Activated T-helper 1 cell treated with anti-CD3 and anti-CD28 coated beads, Interleukin-2, amount 50 U/mL, for 16 hours (primary cell): ENCODE measurements at places on chromosomes 3 and 15.
A peak's percentile ranks its signal among the peaks of the same experiment; 100 is the strongest.

GRCh38 chr15:25545889-25546288 is 107.1 kb upstream of the UBE3A start:
- no peak for DNase-seq

GRCh38 chr3:54917862-54918261 is 10.0 kb downstream of the LRTM1 start:
- DNase-seq = no peak

DNA sequence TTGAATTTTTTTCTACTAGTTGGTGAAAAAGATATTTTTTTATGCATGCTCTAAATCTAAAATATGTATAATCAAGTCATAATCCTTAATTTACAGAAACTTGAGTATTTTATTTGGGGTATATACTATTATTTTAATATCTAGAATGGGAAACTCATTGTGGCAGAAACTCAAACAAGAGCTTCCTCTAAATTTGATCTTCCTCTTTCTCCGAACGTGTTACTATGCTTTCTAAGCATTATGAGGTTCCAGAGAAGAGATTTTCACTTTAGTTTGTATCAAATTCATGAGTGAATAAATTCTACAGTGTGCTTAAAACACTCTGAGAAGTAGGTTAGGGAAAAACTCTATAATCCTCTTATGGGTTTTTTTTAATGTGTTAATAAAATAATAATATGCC is 173.1 kb downstream of the POTEB3 start:
- no peak for DNase-seq

DNA sequence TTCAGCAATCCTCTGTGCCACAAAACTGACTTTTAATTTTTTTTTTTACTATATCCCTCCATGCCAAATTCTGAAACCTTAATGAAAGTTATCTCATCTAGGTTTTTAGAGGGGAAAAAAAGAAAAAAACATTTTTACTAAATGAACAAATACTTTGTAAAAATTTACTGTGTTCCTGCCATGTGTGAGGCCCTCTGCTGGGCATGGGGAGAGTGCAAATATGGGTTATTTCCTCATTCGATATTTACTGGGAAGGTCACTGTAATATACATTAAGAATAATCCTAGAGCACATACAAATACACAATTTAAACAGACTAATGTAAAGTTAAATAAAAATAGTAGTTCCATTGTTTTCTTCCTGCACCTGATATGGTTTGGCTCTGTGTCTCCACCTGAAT is 215.0 kb downstream of the GRM7 start:
- DNase-seq = no peak

DNA sequence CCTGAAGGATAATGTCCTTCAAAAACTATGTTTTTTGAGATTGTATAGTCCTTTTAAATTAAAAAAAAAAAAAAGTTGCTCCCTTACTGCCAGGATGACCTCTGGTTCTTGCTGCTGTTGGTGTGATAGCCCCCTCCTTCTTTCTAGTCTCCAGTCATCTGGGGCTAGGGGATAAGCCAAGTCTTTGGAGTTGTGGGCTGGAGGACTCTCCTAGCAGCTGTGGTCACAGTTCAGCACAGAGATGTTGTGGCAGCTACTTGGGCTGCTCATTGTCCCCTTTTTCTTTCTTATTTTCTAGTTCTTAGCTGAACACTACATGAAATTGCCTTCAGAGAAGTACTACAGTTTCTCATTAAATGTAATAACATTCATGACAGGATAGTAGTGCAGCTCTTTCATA is 39.2 kb upstream of the APH1B start:
- DNase-seq = no peak

- peak; percentile 58 for DNase-seq
These were observed 42.5 kb downstream of the TPRA1 start for GRCh38 chr3:127547761-127548605.

DNA sequence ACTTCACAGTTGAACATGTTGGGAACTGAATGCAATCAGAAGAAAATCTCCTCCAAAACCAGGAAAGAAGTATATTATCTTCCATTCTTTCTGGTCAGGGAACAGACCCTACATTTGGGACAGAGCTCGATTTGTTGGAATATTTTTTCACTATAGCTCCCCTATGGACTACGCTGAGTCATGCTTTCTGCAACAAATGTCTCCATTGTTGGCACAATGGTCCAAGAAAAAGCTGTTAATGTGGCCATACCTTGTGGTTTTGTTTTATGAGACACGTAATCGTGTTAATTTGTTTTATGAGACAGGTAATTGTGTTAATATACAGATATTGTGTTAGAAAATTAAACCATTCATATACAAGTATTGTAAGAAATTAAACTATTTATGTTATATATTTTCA is 101.4 kb downstream of the TGFBR2 start:
- DNase-seq = no peak

- DNase-seq = no peak
These were observed 207.0 kb downstream of the DIPK2A start for GRCh38 chr3:144178607-144179006.

- DNase-seq = no peak
These were observed 16.4 kb downstream of the PIK3CB start for GRCh38 chr3:138818185-138818860.

DNA sequence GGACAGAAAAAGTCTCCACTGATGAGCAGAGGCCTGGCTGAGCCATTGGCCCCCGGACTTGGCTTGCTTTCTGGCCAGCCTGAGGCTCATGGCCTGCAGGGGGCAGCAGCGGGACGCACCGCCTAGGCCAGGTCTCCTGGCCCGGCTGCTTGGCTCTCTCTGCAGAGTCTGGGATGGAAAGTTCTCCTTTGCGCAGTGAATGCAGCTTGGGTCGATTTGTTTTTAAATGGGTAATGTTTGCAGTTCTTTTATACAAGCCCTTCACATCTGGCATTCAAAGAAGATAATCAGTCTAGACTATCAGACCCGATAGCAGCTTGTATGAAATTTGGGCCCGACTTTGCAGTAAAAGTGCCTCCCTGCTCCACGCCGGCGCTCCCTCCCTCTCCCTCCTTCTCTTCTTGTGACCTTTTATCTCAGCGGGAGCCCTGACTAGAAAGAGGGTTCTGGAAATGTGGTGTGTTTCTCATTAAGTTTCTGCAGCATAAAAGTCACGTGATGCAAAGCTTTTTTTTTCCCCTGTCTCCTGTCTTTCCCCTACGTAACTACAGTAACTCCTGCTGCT is 59.9 kb downstream of the ZNF621 start:
- DNase-seq = peak; percentile 46

- DNase-seq = no peak
These were observed 332.2 kb upstream of the RBMS3 start for GRCh38 chr3:28948685-28949084.

- DNase-seq = no peak
These were observed 25.0 kb upstream of the RFTN1 start for GRCh38 chr3:16538507-16538906.
